ENCODE measurements at places on chromosomes 5 and 9.
A peak's percentile ranks its signal among the peaks of the same experiment; 100 is the strongest.

DNA sequence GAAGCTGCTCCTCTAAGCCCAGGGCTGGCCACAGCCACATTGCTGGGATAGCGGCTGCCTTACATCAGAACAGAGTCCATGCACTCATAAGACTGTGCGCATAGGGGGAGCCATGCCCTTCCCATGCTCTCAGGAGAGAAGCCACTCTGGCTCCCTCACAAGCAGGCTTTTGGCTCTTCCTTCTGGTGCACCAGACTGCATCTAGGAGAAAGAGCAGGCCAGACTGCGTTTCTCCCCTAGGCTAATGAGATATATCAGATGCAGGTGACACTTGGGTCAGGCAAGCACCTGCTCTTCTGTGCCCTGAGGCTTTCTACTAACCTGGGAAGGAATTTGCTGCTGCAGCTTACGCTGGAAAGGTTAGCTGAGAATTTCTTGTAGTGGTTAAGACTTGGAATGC, 43.2 kb upstream of the BRINP1 start:
- no peak for DNase-seq

GRCh38 chr5:5795074-5795771, 372.7 kb downstream of the ICE1 start:
- DNase-seq = no peak

DNA sequence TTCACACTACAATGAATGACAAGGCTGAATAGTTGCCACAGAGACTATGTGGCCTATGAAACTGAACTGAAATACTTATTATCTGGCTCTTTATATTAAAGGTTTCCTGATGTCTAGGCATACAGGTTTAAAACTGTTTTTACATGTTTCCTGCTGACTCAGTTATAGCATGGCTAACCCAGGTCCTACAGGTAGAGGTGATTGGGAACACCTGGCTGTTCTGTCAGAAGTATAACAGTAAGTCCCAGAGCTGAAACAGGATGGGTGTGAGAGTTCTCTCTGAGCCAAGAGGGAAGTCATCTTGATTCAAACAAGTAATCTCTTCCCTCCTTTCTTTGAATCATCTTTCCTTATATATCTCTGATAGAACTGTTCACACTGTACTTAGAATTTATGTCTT, 4.9 kb upstream of the ADGRV1 start:
- no peak for DNase-seq

DNA sequence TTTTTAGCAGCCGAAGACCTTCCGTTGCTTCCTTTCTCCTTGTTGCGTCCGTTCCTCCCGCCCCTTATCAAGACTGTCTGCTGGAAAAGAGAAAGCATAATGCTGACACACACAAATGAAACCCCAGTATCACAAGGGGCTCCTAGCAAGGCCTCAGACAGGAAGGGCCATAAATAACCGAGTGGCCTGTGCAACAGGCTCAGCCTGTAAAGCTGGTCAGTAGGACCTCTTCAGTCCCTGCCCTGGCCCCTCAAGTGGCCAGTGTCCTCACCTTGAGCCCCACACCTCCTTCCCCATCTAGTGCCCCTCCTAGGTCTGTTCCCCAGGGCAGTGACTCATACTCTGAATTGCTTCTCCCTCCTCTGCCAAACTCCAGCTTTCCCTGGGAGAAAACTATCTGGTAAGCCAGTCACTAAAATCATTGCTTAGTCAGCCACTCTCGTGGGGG, 174.6 kb upstream of the IL12B start:
- no peak for DNase-seq

DNA sequence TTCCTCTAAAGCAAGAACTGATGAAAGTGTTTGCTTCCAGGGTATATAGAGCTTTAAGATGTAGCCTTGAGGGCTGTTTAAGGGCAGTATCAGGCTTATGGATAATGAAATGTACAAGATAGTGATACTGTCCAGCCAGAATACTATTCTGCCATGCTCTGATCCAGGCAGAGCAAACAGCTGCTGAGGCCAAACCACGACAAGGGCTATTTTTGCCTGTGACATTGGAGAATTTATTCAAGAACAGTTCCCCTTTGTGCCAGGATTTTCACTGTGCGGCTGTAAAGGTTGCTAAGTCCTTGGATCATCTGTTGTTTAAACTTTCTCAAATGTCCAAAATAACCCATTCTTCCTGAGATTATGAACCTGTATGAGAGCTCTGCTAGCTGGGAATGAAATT, 70.4 kb downstream of the OTP start:
- DNase-seq = no peak

- no peak for DNase-seq
Measured at GRCh38 chr5:75672616-75673015, 44.6 kb downstream of the POC5 start.

- peak; percentile 22 for DNase-seq
Measured at GRCh38 chr9:90735952-90736351, 65.7 kb upstream of the SYK start.

Measured in DMS79 (cell line).